Lung (tissue), 17 donors: ENCODE measurements at places on chromosomes 1 and 21.
A peak's percentile ranks its signal among the peaks of the same experiment; 100 is the strongest.

DNA sequence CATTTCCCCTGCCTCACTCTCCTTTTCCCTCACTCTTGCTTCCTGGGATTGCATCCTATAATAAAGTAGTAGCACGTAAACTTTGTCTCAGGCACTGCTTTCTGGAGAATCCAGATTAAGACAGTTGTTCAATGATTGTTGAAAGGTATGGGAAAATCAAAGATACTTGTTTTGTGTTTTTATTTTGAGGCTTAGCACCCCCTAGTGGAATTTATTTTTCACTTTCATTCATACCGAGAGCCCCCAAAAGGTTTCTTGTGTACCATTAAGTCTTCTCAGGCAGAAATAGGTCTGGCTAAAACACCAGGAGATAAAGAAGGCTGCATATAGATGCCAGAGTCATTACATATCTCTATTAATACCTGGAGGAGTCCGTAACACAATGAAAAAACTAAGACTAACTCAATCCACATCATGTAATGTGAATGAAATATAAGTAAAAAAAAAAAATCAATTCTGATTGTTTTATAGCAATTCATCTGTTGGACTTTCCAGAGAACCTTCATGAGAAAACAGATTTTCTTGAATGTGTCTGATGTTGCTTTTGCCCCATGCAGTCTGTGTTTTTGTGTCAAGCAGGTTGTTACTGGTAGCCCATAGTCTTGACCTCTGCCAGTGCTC is 103.5 kb downstream of the RPE65 start:
- DNase-seq = peak; percentile 43

DNA sequence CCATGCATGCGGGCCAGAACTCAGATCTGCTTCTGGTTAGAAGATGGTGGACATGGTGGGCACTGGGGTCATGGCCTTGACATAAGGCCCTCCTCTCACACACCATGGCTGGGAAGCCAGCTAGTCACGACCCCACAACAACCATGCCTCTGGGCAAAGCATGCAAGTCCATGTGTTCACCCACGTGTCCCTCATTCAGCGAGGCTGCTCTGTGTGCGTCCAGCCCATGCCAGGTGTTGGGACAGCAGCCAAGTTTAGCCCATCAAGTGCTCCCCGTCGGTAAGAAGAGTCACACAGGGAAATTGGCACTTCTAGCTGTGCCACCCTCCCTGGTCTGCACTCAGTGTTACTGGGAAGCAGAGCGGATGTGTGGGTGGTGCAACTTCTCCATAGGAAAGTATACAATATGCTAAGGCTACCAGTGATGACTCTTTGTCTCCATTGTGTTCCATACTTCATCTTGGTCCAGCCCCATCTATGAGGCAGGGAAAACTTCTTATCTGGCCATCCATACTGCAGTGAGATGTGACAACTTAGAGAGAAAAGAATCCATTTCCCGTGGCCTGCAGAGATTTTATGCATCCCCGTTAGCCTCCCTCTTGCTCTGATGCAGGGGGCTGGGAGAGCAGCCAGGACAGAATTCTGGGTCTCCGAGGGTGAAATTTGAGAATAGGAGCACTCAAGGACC is 198.0 kb downstream of the GRIK3 start:
- DNase-seq = no peak

DNA sequence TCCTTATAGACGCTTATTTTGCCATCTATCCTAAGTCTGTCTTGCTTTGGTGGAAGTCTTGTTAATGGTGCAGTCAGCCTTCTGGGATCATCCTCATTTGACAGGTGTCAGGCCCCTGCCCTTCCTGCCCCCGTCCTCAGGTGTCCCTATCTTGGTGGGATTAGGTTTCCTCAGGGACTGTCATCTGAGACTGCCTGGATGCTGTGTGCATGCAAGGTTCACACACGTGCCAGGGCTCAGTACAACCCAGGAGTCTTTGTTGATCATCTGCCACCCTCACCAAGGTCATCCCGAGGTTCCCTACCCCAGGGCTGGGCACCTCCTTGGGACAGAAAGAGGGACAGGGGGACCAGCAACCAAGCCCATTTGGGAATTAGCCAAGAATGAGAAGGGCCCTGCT is 18.0 kb downstream of the PADI2 start:
- no peak for DNase-seq

DNA sequence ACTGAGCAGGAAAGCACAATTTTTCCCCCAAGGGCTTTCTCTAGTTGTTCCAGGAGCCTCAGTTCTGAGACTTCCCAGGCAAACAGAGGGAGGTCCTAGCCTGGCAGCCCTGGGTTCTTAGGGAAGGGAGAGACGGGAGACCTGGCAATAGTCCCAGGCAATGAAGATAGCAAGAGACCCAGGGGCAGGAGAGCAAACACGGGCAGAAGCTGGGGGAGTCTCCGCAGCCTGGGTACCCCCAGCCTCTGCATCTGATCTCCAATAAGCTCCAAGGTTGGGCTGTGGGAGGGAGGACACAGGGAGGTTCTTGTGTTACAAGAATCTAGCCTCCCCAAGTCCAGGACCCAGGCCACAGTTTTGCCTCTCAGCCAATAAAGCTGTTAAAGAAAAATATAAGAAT is 2.4 kb downstream of the BLACAT1 start:
- DNase-seq = no peak

DNA sequence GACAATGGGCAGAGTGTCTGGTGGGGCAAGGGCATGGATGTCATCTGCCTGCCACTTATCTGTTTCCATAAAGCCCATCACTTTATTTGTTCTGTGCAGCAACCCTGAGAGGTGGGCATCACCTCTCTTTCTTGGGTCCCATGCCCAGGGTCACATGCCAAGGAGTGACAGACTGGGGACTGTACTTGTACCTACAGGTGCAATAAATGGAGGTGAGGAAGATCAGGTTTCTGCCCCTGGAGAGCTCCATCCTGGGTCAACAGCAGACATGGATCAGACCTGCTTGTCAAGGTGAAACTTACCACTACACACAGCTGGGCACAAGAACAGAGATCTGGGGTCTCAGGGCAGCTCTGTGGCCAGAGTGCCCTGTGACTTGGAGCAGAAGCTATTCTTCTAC is 18.4 kb upstream of the PRDM16 start:
- DNase-seq = no peak
